Spleen (tissue), 13 donors: ENCODE measurements at places on chromosomes 2 and 18. TPM values are rescaled to one million over a fixed set of nuclear protein-coding genes. Genes with fewer than 3 reads are reported as not detected.
A peak's percentile ranks its signal among the peaks of the same experiment; 100 is the strongest.

- DNase-seq: peak; percentile 73
- H3K4me3 ChIP-seq: no peak overlapping the region
- H3K36me3 ChIP-seq: no peaks in the 10 kb centered on the region
- H3K4me1 ChIP-seq: peaks cover 99% of the 10 kb centered on the region
- H3K27ac ChIP-seq: no peak overlapping the region
Observed at GRCh38 chr2:230872151-230872967, 7.6 kb downstream of the ITM2C start.

DNA sequence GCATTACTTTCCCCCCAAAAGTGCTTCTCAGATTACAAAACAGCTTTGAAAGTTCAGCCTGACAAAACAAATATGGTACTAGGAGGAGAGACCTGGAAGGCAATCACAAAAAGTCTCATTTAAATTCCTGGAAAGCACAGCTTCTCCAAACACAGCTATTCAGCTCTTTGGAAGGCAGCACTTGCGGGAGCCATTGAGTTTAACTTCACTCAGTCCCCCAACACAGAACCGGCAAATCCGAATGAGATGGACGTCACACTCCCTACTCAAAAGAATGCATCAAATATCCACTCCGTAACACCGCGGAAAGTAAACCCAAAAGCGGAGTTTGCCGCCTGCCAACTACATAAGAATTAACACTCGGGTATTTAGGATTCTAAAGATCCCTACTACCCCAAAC is 638 bp downstream of the ST6GAL2 start:
- H3K4me1 ChIP-seq: peaks cover 6% of the 10 kb centered on the region
- no peaks in the 10 kb centered on the region for H3K36me3 ChIP-seq
- no peak overlapping the region for H3K4me3 ChIP-seq
- H3K27ac ChIP-seq: no peak overlapping the region
- H3K27me3 ChIP-seq: peaks cover 54% of the 10 kb centered on the region

GRCh38 chr18:67875944-67876343 is 359.4 kb upstream of the DSEL start:
- H3K27ac ChIP-seq: no peak overlapping the region
- H3K27me3 ChIP-seq: no peaks in the 10 kb centered on the region
- no peaks in the 10 kb centered on the region for H3K36me3 ChIP-seq
- DNase-seq: no peak

The ESPNL gene
- 0.65 TPM for total RNA-seq

GRCh38 chr18:76346490-76347130 is 148.4 kb downstream of the ZNF516 start:
- peaks cover 16% of the 10 kb centered on the region for H3K27me3 ChIP-seq
- H3K4me3 ChIP-seq: no peak overlapping the region
- no peak overlapping the region for H3K27ac ChIP-seq
- no peaks in the 10 kb centered on the region for H3K36me3 ChIP-seq

DNA sequence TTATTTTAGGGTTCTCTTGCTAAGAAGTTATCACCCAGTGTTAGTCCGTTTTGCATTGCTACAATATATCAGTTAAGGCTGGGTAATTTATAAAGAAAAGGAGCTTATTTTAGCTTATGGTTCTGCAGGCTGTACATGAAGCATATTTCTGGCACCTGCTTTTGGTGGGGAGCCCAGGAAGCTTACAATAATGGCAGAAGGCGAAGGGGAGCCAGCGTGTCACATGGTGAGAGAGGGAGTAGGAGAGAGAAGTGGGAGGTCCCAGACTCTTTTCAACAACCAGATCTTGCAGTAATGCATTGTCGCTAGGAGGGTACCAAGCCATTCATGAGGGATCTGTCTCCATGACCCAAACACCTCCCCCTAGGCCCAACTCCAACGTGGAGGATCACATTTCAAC is 688.8 kb upstream of the PIK3C3 start:
- no peaks in the 10 kb centered on the region for H3K4me1 ChIP-seq
- no peak overlapping the region for H3K27ac ChIP-seq
- no peaks in the 10 kb centered on the region for H3K36me3 ChIP-seq
- DNase-seq: no peak
- no peaks in the 10 kb centered on the region for H3K27me3 ChIP-seq
- H3K4me3 ChIP-seq: no peak overlapping the region

GRCh38 chr2:25368660-25369059 is 26.9 kb upstream of the DNMT3A start:
- no peaks in the 10 kb centered on the region for H3K27me3 ChIP-seq
- peak; percentile 24 for DNase-seq
- no peaks in the 10 kb centered on the region for H3K4me1 ChIP-seq
- H3K36me3 ChIP-seq: no peaks in the 10 kb centered on the region
- no peak overlapping the region for H3K4me3 ChIP-seq

DNA sequence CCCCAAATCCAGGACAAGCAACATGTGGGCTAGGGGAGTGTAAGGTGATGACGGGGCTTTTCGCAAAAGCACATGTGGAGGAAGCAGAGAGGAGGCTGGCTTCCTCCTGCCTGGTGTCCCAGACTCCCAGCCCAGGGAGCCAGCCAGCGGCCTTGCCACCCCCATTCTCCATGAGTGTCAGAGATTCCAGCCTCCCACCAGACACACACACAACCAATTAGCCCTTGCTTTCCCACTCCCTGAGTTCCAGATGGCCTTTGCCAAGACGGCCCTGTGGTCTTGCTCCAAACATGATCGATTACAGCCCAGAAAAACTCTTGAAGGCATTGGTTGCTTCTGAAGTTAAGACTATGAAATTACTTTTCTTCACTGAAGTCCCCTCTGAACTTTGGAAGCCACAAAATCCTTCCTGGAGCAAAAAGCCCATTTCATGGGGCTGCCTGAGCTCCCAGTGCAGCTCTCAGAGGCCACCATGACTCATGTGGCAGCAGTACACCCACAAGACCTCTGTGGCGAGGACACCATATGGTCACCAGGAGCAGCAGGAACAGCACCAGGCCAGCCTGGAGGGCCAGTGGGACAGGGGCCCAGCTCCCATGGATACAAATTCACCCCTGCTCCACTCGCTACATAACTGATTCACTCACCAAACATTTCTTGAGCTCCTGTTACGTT is 69.1 kb upstream of the PID1 start:
- no peaks in the 10 kb centered on the region for H3K36me3 ChIP-seq
- no peak overlapping the region for H3K27ac ChIP-seq
- no peak for DNase-seq
- no peaks in the 10 kb centered on the region for H3K4me1 ChIP-seq

The NYAP2 gene
- 0.17 TPM for total RNA-seq

The CDH19 gene
- 6.4 TPM for total RNA-seq

DNA sequence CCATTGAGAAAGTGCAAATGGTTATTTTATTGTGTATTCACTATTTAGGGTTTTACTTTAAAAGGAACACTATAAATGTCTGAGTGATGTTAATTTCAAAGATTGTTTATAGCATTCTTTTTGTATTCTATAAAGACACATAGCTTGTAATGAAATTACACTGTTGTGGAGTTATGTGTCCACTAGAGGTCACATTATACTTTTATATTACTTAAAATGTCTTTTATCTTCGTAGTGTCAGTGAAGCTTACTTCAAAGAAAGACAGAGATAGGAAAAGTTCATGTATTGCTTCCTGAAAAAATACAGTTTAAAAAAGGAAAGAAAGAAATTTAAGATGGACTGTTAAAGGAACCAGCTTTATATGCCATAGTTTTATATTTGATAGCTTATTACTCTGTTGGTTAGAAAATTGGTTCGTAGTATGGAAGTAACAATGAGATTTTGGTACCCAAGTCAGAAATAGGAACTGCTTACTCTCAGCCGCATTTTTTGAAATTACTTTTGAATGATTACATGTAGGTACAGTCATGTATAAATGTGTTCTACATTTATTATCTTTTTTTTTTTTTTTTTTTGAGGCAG is 20.5 kb downstream of the APLF start:
- no peak for DNase-seq
- H3K4me3 ChIP-seq: no peak overlapping the region
- H3K27me3 ChIP-seq: no peaks in the 10 kb centered on the region
- no peak overlapping the region for H3K27ac ChIP-seq
- peaks cover 3% of the 10 kb centered on the region for H3K4me1 ChIP-seq

- no peaks in the 10 kb centered on the region for H3K4me1 ChIP-seq
- no peaks in the 10 kb centered on the region for H3K36me3 ChIP-seq
- H3K27ac ChIP-seq: no peak overlapping the region
- no peak for DNase-seq
- H3K27me3 ChIP-seq: no peaks in the 10 kb centered on the region
Observed at GRCh38 chr2:23250371-23250770, 134.6 kb upstream of the KLHL29 start.

The TBR1 gene
- not detected for total RNA-seq

DNA sequence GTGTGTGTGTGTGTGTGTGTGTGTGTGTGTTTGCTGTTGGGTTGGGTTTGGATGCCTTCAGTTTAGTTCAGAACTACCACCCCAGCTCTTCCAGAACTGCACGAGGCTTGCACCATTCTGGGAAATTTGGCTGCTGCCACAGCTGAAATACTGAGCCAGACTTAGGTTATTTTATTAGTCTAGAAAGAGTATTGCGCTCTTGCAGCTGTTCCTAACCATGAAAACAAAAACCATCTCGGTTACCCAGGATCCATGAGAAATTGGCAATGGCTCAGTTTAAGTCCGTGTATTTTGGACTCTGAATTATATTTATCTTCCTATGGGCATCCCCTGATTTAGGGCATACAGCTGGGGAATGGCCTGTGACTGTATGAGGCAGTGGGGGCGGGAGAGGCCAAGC is 83.2 kb downstream of the TANC1 start:
- H3K36me3 ChIP-seq: no peaks in the 10 kb centered on the region
- H3K4me3 ChIP-seq: no peak overlapping the region
- no peak overlapping the region for H3K27ac ChIP-seq
- H3K27me3 ChIP-seq: no peaks in the 10 kb centered on the region

The TTR gene
- total RNA-seq: not detected

- no peaks in the 10 kb centered on the region for H3K36me3 ChIP-seq
- no peak overlapping the region for H3K4me3 ChIP-seq
- H3K27me3 ChIP-seq: no peaks in the 10 kb centered on the region
Observed at GRCh38 chr2:65199891-65200290, 27.7 kb upstream of the ACTR2 start.

DNA sequence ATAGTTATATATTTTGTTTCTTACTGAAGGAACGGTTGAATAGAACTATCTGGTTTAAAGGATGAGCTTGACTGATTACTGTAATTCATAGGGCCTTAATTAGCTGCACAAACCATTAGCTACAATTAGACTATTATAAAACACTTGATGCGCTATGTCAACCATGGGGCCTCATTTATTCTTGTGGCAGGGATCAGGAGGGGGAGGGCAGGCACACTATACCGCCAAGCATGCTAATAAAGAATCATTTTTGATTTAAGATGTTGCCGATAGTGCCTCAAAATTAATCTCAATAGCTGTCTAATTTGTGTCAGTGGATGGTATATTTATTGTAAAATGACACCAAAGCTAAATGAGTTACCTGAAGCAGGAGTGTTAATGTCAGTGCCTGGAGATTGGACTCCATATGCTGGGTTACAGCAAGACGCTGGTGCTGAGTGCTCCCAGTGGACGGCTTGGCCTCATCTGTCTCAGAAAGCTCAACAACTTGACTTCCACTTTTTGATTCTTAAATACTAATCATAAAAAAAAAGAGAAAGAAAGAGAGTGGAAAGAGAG is 1007.0 kb upstream of the CELF4 start:
- no peaks in the 10 kb centered on the region for H3K27me3 ChIP-seq
- H3K4me3 ChIP-seq: no peak overlapping the region
- DNase-seq: no peak
- no peaks in the 10 kb centered on the region for H3K36me3 ChIP-seq
- H3K4me1 ChIP-seq: no peaks in the 10 kb centered on the region

The FOXD4L1 gene
- total RNA-seq: not detected

GRCh38 chr2:115939902-115940301 is 1497.5 kb downstream of the DPP10 start:
- H3K4me3 ChIP-seq: no peak overlapping the region
- no peak for DNase-seq
- H3K27ac ChIP-seq: no peak overlapping the region

DNA sequence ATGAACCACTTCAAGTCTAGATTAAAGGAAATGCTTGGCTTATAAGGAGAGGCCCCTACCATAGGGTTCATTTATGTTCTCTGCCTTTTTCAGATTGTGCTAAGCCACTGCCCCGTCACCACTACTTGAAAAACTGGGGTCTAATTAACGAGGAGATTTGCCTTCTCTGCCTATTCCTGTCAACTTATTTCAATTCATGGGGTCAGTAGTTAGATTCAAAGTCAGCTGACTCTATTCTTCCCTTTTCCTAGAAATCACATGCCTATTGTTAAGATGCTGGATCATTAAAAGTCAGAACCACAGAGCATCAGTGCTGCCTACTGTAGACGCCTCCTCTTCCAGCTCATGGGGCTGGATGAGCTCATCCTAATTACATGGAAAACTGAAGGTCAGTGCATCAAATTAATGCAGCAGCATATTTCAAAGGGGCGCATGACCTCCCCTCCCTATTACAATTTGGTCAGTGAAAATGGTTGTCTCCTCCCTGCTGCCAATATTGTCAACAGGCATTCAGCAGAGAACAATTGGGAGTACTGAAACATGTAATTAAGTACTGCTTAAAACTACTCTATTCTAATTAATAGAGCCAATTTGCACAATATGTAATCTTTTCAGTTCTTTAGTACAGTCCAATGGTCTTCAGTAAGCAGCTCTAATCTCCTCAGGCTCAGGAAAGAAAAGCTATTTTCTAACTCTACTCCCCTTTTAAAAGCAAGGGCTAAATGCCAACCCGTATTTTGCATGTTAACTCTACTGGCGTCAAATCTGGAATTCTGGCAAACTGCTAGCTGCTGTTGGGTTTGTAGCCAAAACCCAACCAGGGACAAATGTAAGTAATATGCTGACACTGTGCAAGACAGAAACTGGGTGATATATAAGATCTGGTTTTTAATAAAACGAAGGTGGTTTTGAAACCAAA is 117.4 kb upstream of the ITGB6 start:
- DNase-seq: no peak
- H3K4me3 ChIP-seq: no peak overlapping the region
- H3K27ac ChIP-seq: peak overlapping the region; percentile 2
- peaks cover 24% of the 10 kb centered on the region for H3K4me1 ChIP-seq
- no peaks in the 10 kb centered on the region for H3K27me3 ChIP-seq

- H3K36me3 ChIP-seq: no peaks in the 10 kb centered on the region
- H3K27ac ChIP-seq: no peak overlapping the region
- no peak overlapping the region for H3K4me3 ChIP-seq
- H3K27me3 ChIP-seq: no peaks in the 10 kb centered on the region
Observed at GRCh38 chr2:75071766-75072165, 113.3 kb downstream of the POLE4 start.

DNA sequence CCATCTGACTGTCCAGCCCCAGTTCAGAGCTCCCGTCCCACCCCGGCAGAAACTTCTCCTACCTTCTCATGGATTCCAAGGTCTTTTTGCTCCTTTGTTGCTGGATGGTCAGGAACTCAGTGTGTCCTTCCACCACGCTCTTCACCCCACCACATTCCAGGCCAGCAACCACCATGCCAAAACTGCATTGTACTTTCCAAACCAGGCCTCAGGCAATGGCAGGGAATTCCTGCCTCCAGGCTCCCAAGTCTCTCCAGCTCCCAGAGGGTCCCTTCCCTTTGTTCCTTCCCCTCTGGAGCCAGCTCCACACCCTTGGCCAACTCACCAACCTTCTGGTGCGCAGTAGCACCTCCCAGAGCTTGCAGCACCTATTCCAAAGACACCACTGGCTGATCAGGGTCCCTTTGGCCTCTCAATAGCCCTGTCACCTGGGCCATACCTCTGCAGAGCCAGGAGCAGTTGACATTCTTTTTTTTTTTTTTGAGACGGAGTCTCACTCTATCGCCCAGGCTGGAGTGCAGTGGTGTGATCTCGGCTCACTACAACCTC is 8.1 kb downstream of the CHMP1B start:
- H3K4me1 ChIP-seq: peaks cover 19% of the 10 kb centered on the region
- H3K4me3 ChIP-seq: no peak overlapping the region
- DNase-seq: peak; percentile 37

- H3K36me3 ChIP-seq: no peaks in the 10 kb centered on the region
- no peaks in the 10 kb centered on the region for H3K27me3 ChIP-seq
- no peaks in the 10 kb centered on the region for H3K4me1 ChIP-seq
- DNase-seq: no peak
- H3K4me3 ChIP-seq: no peak overlapping the region
Observed at GRCh38 chr2:18096836-18097405, 218.5 kb downstream of the KCNS3 start.

The SCRN3 gene
- 24.9 TPM for total RNA-seq
